EH (cell line): ENCODE measurements at places on chromosomes 4 and X.

DNA sequence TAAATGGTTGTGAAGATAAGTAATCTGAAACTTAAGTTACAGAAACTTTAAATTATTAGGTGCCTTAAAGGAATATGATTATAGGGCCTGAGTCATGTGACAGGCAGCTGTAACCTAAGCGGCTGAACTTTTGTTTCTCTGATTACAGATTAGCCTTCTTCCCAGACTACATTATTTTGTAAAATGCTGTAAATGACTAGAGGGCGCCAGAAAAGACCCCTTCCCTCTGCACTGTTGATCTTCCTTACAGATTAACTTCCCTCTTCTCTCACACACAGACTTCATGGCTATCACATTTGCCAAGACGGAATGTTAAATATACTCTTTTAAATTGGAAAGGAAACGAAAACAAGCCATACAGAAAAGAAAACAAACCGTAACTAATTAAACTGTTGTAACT lies 96.6 kb downstream of the EVC2 start:
- DNase-seq = peak; percentile 31

DNA sequence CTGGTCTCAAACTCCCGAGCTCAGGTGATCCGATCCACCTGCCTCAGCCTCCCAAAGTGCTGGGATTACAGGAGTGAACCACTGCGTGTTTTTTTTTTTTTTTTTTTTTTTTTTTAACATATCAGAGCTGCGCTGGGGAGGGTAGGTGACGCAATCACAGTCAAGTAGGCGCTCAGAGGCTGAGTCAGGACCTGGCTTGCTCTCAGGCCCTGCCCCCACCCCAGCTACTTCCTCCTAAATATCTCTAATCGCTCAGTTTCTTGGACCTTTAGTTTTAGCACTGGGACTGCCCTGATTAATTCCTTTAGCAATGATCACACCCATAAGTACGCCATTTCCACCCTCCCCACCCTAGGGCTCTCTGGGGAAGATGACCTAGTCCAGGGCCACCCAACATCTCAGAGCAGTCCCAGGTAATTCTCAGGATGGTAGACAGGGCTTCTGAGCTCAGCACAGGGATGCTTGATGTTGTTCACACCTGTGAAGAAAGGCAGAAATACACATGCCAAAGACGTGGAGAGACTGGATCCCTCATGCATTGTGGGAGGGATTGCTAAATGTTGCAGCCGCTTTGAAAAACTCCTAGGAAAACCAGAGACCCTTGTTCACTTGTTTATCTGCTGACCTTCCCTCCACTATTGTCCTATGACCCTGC lies 50.2 kb downstream of the DDX3X start:
- DNase-seq = peak; percentile 88

GRCh38 chr4:93684571-93684970 lies 144.0 kb upstream of the ATOH1 start:
- DNase-seq = no peak

GRCh38 chrX:3143043-3143799 lies 102.0 kb downstream of the ARSF start:
- DNase-seq = no peak

GRCh38 chr4:183396227-183396637 lies 48.2 kb upstream of the CDKN2AIP start:
- peak; percentile 9 for DNase-seq

GRCh38 chrX:130789793-130790192 lies 113.2 kb downstream of the ENOX2 start:
- DNase-seq = no peak

DNA sequence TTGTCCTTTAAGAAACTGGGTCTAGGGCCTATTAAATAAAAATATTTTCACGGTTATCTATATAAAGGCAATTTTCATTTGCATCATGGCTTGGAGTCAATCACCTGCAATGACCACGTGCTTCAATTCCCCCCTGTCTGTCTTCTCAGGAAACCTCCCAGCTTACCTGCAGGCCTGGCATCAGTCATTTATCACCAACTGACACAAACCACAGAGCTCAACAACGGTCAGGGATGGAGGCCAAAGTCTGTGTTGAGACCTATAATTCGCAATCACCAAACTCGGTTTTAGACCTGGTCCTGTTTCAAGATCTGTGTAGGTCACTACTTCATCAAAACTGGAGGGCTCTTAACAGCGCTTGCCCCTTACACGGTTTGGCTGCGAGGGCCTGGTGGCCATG lies 1.9 kb downstream of the SLC9A7 start:
- no peak for DNase-seq

GRCh38 chr4:47221721-47222120 lies 190.4 kb downstream of the GABRB1 start:
- DNase-seq = peak; percentile 86
